KBM-7 (cell line): ENCODE measurements at places on chromosomes 1 and 21.

DNA sequence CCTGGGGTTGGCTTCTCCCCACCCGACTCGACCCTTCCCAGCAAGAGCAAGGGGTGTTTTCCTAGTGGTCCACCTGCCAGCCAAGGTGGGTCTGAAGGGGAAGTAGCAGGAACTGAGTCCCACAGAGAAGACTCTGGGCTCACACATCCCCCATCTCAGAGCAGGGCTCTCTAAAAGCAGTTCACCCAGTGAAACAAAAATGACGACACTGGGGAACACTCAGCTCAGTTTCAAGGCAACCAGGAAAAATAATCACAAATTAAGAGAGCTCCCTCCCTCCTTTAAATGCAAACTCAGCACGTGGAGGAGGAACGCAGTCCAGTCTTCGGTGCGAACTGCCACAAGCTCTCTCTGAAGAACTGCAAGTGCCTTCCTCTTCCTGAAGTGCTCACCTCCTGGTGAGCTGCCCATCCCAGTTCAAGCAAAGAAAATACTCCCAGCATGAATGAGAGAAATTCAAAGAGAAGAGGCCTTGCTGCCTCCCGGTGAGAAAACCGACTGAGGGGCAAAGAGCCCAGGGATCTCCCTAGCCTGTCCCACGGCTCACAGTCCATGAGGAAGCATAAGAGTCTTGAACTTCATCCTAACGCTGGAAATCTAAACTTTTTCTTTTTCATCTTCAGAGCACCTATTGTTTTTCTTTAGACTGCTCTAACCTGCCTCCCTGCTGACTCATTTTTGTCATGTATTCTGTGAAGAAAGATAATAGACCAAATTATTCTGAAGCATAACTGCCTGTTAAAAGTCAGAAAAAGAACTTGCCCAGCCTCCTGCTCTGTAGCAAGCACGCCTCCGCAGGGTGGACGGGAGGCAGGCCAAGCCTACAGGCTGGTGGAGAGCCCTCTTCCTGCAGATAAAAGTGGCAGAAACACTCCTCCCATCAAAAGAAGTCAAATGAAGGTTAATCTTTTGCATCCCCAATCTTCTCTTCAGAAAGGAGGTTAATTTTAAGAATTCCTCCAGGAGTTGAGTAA is 281.4 kb downstream of the HHIPL2 start:
- no peak for DNase-seq

DNA sequence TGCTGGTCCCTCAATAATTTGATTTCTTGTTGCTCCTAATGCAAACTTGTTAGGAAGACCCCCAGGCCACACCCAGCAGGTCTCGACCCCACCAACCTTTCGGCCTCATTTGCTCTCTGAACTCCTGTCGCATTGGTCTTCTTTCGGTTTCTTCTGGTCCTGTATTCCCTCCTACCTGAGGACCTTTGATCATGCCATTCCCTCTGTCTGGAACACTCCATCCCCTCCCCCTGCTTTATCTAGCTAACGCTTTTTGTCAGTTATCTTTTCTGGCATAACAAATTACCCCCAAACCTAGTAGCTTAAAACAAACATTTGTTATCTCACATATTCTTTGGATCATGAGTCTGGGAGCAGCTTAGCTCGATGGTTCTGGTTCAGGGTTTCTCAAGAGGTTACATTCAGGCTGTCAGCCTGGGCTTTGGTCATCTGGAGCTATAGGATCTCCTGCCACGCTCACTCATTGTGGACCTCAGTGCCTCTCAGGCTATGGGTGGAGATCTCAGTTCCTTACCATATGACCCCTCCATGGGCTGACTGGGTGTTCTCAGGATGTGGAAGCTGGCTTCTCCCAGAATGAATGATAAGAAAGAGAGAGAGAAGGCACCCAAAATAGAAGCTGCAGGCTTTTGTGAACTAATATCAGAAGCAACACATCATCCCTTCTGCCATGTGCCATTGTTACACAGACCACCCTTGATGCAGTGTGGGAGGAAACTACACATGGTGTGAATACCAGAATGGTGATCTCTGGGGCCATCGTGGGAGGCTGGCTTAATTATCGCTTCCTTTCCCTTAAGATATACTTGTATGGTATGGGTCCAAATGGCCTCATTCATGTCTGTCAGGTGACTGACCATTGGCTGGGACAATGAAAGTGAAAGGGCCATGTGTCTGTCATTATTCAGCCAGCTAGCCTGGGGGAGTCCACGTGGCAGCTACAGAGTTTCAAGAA is 29.1 kb upstream of the BCAR3 start:
- DNase-seq = no peak

DNA sequence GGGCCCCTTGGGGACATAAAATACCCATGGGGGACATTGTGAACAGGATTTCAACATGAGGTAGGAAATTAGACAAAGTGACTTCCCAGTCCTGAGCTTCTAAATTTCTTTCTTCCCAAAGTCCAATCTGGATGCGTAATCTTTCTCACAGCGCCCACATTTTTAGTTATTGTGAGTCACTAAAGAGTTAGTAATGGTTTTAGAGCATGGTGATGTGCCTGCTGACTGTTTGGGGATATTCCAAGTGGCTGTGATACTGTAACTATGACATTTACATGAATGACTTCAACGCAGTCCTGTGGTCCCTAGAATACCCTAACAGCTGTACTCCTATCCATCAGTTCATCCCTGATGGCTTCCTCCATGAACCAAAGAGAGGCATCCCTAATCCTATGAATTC is 224.0 kb upstream of the COA6 start:
- no peak for DNase-seq

DNA sequence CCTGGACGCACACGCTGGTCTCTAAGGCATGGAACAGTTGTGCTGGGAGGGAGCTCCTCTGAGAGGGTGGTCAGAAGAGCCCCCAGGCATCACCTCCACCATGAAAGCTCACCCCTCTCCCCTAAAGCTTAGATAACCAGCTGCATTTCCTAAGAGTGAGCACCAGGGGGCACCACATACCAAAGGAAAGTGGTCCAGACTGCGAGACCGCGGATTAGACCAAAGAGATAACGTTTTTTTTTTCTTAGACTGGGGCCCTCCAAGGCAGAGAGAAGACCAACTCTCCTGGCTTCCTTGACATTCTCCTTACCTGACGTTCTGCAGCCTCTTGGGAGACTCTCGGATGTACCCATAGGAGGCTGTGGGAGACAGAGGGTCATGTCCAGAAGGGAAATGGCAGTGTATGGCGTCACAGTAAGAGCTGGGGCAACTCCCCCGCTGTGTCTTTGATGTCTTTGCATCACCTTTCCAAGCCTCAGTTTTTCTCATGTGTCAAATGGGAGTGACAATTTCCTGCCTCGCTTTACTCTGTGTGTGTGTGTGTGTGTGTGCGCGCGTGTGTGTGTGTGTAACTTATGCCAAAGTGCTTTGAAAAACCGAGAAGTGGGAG is 12.3 kb upstream of the IFNLR1 start:
- DNase-seq = peak; percentile 67

DNA sequence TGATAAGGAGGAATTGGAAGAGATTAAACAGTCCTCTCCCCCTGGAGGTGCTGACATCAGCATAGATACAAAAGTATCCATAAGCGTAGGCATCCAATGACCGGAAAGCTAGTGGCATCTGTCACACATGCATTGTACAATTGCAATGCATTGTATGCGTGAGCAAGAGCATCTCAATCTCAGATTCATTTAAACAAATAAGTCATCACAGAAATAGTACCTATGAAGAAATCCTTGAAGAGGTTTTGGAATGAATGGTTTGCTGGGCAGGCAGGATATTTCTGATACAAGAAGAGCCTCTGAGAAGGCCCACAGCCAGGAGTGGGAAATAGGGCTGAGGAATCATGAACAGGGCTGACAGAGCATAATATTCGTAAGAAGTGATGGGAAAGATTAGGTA is 88.9 kb upstream of the ABCD3 start:
- no peak for DNase-seq

DNA sequence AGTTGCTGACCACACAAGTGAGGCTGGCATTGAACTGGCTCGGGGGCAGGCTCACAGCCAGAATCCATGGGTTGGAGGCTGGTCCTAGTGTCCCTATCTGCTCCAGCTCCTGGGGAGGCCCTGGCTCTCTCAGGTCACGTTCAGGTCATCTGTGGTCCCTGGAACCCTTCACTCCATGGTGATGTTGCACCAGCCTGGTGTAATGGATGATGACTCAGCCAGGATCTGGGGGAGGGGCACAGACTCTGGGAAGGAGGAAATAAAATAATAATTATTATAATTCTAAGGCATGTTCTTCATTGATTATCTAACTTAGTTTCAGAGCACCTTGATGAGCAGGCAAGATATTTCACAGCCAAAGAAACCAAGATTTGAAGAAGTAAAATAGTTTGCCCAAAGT is 26.6 kb upstream of the FCRL4 start:
- DNase-seq = no peak

GRCh38 chr1:163672976-163673758 is 351.4 kb downstream of the NUF2 start:
- no peak for DNase-seq

DNA sequence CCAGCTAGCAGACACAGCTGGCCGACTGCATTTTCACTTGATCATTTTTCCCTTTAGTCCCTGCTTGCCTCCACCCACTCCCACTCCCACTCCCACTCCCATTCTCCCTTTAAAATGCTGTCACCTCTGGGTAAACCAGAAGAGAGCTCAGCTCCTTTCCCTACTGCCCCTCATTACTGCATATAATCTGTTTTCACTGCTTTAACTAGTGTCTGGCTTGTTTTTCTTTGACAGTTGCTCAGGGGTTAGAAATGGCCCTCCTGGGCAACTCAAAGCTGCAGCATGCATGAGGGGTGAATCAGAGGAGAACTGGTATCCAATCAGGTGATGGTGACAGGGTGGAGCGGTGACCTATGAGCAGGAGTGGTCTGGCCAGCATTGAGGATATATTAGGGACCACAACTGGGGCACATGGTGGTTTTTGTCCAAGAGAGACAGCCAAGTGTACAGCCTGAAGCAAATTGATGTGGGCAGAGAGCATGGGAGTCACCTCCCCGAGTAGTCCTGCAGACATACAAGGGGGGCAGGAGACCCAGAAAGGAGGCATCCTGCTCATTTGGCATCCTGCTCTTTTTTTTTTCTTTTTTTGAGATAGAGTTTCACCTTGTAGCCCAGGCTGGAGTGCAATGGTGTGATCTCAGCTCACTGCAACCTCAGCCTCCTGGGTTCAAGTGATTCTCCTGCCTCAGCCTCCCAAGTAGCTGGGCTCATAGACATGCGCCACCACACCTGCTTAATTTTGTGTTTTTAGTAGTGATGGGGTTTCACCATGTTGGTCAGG is 42.6 kb upstream of the SRSF10 start:
- no peak for DNase-seq

DNA sequence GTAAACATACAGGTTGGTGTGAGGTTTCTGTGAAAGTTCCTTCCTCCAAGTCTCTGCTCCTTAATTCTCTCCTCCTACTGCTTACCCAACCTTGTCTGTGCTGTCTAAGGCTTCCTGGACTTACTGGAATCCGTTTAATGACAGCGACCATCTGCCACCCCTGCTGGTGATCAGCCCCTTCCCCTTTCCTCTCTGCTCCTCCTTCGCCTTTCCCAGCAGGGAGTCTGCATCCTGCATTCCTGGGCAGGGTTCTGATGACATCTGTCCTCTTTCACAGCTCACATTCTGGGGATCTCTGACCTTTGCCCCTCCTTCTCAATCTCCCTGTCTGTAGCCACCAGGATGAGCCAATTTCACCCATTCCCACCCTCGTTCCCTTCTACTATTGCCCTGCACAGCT is 66.5 kb downstream of the KIRREL1 start:
- DNase-seq = peak; percentile 46

GRCh38 chr1:156497743-156498431 is 2.7 kb downstream of the MEF2D start:
- DNase-seq = no peak

DNA sequence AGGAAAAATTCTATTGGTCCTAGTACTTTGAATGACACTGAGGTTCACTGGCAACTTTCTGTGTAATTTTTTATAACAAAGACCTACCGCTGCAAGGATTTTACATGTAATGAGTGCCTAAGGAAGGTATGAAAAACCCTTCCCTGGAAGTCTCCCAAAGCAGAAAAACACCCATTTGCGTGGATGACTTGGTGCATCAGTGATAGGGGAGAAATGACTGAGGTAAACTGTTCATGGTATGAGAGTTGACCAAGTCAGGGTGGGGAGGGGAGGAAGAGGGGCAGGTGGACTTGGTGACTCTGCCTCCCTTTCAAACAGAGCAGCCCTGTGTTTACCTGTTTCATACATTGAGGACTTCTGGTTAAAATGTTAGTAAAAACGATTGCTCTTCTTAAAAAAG is 78.8 kb upstream of the IPO9 start:
- DNase-seq = no peak

DNA sequence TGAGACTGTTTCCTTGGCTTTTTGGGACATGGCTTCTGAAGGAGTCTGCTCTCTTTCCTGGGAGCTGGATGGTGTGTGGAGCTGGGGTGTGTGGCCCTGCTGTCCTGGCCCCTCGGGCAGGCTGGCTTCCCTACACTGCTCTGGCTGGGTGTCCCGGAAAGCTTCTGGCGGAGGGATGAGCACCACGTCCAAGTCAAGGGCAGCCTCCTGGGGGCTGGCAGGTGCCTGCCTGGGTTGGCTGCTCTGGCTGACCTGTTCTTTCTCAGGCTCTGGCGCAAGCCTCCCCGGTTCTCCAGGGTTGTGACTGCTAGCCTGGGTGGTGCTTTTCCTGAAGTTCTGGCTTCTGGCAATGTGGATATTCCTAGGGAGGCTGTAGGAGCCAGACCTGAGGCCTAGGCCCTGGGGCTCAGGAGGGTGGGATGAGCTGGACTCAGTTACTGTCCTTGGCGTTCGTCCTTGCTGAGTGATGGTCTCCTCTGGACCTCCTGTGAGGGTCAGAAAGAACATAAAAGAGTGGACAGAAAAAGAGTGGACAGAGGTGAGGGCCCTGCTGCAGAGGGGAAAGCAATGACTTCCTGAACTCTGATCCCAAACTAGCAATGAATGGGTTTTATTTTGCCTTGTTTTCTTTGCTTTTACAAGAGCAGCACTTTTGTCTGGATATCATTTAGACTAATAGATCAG is 9.4 kb downstream of the C1orf116 start:
- no peak for DNase-seq

DNA sequence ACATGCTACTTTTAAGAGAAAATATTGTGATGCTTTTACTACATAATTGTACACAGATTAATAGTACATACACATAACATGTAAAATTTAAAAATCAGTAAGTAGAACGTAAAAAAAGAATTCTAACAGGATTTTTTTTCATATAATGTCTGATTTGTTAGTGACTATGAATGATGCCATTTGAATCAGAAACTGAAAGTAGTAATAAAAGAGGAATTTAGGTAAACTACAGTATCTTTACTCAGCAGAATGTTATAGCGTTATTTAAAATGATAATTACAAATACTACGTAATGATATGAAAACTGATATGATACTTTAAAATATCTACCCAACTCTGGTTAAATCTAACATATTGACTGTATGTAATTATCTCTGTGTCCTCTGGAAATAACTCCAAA is 116.1 kb downstream of the DENND1B start:
- DNase-seq = no peak

- no peak for DNase-seq
Measured at GRCh38 chr1:21379571-21379970, 60.4 kb upstream of the NBPF3 start.

- no peak for DNase-seq
Measured at GRCh38 chr1:45394342-45394741, 54.1 kb upstream of the MUTYH start.

GRCh38 chr1:147547065-147547464 is 5.8 kb downstream of the BCL9 start:
- DNase-seq = no peak
